ENCODE measurements at places on chromosomes 2 and 18. TPM values are rescaled to one million over a fixed set of nuclear protein-coding genes. Genes with fewer than 3 reads are reported as not detected.

Gene STON1
- total RNA-seq, result 13.4 TPM

- peak; percentile 37 for DNase-seq
Measured at GRCh38 chr18:75208155-75208835, 644 bp downstream of the PTGR3 start.

GRCh38 chr2:29923110-29923721 is 1.8 kb upstream of the ALK start:
- DNase-seq, result peak; percentile 69

Gene STAT4
- total RNA-seq, result 0.44 TPM

GRCh38 chr2:23503682-23504081 is 118.7 kb downstream of the KLHL29 start:
- DNase-seq, result no peak

DNA sequence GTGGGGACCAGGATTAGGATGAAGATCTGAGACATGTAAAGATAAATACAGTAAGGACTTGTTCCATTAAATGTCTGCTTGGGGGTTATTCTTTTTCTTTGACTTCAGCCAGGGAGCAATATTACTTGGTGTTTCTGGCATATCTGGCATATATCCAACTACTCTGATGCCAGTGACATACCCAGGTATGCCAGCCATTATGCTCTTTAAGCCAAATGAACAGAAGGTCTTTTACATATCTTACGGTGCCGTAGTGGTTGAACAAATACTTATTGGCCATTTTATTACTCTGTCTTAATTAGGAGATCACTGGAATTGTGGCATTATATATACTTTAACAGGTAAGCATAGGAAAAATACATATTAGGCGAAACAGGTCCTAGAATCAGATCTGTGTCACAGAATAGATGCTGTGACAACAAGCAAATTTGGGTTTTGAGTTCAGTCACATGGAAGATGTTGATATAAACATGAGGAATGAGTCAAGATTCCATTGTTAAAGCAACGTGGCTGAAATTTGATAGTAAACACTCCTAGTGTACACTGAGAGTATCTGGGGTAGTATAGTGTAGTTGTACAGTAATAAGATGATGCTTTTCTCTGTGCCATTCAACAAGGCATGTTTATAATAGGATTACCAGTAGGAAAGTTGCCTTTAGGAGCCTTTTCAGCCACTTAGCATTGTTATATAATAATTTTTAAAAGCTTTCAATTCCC is 62.6 kb downstream of the KCTD18 start:
- DNase-seq, result no peak
